ENCODE measurements at places on chromosomes 7 and 10.
A peak's percentile ranks its signal among the peaks of the same experiment; 100 is the strongest.

DNA sequence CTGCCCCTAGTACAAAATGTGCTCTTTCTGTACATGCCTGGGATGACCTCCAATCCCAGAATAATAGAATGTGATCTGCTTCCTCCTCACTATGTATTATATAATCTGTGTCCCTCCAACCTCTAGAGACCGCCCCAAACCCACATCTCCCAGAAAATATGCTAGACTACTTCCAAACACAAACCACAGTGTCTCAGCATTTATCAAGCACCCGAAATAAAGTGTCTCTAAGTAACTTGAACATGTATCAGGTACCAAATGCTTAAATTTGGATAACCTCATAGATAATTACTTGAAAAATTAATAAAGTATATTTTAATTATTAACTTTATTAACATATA is 16.1 kb downstream of the LYZL1 start:
- DNase-seq, result no peak

- DNase-seq, result peak; percentile 6
Measured at GRCh38 chr7:117592011-117592635, 112.3 kb downstream of the CFTR start.

- DNase-seq, result no peak
Measured at GRCh38 chr7:112572669-112573301, 92.0 kb downstream of the LSMEM1 start.

DNA sequence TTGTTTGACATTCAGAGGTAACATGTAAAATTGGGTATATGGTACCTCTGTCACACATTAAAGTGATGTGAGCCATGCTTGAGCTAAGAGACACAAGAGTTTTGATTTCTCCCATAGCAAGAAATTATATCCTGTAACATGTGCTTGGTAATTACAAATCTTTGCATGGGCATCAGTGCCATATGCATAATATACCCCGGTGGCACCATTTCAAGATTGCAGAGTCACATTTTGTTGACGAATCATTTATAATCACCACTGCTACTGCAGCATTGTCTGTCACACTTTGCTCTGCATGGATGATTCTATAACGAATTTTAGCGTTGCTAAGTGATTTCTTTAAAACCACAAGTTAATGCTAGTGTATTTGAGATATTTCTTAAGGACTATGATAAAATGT is 443.7 kb upstream of the LRRN3 start:
- DNase-seq, result no peak
